ENCODE measurements at places on chromosomes 4 and X.

GRCh38 chr4:166658585-166658984, 575.7 kb downstream of the SPOCK3 start:
- DNase-seq = no peak

DNA sequence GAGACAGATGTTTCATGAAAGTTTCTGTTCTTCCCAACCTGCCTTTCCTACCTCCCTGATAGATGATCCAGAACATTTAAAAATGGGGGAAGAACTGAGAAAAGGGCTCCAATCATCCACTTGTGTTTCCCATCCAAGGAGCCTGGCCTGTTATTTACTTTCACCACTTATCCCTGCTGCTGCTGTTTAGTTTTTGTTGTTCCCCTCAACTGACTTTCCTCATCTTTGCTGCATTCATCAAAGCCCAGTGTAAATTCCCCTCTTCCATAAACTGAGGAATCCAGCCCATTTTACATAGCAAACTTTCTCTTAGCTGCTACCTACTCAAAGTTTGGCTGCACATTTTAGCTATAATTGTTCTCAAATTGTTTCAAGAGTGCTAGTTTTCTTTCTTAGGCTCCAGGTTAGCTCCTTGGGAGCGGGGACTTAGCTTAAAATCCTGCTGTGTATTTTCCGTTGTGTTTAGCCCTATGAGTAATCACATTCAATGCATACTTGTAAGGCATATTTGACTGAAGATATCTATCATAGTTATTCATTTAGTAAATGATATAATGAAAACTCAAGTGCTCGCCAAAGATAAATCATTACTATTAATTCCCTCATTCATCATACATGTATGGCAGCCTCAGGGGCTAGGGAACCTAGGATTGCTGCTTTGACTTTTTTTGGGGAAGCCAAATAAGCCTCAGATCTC, 1.4 kb upstream of the PTPN13 start:
- no peak for DNase-seq

DNA sequence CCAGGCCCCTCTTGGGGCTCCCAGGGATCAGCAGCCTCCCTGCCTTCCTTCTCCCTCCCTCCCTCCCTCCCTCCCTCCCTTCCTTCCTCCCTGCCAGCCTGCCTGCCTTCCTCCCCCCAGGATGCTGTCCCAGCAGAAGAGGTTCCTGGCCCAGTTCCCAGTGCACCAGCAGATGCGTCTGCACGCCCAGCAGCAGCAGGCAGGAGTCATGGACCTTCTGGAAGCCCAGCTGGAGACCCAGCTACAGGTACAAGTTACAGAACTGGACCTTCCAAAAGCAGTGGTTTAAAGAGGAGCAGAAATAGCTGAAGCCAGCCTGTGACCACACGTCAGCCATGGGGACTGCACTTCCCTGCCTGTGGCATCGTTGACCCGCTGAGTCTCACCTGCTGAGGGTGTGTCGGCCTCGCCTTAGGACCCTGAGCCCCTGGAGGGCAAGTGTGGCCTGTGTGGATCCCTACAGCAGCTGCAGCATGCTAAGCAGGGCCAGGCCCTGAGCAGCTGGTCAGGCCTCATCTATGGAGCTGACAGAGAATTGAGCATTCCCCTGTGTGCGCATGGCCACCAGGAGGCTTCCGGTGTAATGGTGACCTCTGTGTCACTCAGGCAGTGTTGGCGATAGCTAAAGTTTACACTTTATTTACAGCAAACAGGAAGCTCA, 84.7 kb downstream of the CRMP1 start:
- DNase-seq = no peak

GRCh38 chr4:18366136-18366535, 344.6 kb upstream of the LCORL start:
- no peak for DNase-seq

GRCh38 chr4:123034023-123034422, 111.6 kb upstream of the NUDT6 start:
- no peak for DNase-seq

All from cerebellar nuclear complex (tissue), 1 donor.